ENCODE measurements at places on chromosomes 5 and 9.

DNA sequence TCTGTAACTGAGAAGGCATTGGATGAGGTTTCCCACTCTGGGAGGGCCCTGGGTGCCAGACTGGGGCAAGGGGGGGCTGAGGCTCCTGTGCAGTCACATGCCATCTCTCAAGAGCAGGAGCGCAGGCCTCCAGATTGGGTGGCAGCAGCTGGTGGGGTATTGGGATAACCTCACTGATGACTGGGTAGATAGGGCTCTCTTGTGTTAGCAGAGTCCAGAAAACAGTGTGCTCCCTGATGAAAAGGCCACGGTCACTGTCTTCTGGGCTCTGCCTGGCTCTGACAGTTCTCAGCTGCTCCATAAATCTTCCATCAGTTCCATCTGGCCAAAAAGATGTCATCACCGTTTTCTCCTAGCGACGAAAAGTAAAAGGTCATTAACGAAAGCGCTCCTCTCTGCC is 21.8 kb upstream of the NKX2-5 start:
- no peak for DNase-seq

GRCh38 chr5:44891116-44891515 is 82.4 kb downstream of the MRPS30 start:
- no peak for DNase-seq

DNA sequence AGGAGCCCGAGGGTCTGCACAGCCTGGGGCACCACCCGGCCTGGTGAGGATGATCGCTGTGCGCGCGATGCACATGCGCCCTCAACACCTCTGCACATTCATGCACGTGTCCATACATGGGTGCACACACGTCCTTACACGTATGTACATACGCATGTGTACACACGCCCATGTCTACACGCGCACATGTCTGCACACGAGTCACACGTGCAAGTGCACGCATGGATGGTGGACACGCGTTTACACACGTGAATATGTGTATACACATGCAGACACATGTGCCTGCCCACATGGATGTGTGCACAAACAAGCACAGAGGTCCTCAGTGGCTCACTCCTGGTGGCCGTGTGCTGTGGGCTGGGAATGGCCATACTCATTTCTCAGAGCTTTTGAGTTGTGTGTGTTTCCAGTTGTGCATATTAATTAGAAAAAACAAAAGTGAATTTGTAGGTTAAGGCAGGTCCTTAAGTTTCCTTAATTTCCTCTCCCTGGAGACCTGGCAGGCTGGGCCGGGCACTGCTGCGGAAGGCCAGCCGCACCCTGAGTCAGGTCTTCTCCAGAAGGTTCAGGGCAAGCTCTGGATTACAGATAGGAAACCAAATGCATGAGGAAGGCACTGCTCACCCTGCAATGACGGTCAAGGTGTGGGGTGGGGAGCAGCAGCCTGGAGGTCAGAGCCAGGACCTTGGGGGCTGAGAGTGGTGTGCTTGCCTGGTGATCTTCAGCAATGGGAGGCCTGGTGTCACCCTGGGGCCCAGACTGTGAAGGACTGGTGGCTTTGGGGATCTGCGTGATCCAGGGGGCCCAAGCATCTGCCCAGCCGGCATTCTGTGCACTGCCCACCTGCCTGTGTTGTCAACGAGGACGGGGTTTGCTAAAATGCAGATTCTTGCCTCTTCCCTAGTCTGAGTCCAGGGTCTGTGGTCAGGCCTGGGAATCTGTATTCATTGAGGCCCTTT is 1.3 kb upstream of the RNU6ATAC start:
- no peak for DNase-seq

DNA sequence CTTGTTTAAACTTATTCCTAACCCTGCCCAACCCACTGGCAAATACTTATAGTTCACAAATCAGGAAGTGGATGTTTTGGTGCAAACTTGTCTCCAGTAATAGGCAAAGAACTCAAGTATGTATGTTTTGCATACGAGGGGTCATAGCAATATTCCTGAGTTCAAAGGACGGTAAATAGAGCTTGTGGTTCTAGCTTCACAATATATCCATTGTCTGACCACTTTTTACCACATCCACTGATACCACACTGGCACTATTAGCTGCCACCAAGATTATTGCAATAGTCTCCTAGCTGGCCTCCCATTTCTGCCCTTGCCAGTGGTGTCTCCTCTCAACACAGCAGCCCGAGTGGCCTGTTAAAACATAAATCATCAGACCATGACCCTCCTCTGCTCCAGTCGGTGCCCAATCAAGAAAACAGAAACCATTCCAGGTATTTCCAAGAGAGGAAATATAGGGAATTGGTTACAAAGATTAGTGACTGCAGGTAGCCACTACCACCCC is 17.0 kb downstream of the GRXCR2 start:
- DNase-seq, result no peak

DNA sequence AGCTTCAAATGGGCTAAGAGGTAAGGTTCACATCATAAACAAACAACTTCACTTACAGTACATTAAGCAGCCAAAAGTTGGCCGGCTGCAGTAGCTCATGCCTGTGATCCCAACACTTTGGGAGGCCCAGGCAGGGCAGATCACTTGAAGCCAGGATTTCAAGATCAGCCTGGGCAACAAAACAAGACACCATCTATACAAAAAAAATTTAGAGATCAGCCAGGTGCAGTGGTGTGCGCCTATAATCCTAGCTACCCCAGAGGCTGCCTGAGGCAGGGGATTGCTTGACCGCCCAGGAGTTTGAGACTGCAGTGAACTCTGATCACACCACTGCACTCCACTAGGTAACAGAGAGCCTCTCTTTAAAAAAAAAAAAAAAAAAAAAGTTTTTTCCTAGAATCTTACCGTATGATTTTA is 16.9 kb downstream of the UBTD2 start:
- DNase-seq, result no peak

DNA sequence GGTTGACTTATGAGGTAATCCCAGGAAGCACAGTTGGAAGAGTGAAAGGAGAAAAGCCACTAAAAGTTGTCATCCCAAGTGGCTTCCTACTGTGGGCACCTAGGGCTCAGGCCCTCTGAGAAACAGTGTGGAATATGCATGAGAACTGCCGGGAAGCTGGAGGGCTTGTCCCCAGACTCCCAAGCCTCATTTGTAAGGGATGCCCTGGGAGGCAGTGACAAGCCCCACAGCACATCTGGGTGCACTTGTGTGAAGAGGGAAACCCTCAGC is 64.5 kb downstream of the SFXN1 start:
- DNase-seq, result no peak

DNA sequence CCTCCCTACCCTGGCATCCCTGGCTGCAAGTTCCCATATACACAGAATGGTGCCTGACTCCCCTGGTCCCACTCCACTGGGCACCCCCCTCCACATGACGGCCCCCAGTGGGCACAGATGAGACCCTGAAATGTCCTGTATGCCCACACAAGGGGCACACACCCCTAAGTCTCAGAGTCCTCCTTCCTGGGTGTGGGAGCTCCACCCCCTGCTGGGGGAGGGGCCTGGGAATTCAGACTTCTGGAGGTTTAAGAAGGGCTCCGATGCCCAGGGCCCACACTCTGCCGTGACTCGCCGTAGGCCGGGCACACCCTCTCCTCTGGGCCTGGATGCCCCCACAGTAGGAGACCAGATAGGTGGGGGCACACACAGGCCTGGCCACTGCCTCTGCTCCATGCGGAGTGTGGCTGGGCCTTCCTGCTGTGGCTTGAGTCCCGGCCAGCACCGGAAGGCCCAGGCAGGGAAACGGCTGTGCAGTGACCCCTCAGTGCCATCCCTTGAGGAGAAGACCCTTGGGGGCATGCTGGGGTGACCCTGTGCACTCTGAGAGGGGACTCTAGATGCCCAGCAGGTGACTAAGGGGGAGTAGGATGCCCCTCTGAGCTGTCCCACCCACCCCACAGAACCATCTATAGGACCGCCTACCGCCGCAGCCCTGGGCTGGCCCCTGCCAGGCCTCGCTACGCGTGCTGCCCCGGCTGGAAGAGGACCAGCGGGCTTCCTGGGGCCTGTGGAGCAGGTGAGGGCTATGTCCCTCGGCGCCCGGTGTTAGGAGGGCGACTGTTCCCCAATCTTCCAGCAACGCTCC is 6.5 kb downstream of the EGFL7 start:
- DNase-seq, result no peak

DNA sequence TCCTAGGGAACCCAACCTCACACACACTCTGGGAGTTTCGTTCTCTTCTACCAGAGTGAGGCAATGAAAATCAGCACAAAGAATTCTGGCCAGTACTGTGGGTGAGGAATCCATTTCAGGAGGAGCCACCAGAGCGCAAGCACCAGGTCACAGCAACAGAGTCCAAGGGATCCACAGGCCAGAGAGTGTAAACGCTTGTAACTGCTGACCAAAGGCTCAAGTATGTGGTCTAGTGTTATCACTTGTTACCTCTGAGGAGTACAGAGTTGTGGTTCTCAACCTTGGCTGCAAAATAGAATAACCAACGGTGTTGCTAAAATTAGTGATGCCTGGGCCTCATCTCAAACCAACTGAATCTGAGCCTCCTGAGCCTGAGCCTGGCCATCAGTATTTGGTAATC is 152.5 kb upstream of the ZNF366 start:
- DNase-seq, result no peak

GRCh38 chr9:131361202-131361833 is 32.6 kb upstream of the PRRC2B start:
- no peak for DNase-seq

- DNase-seq, result no peak
These were observed 871.7 kb upstream of the TYRP1 start for GRCh38 chr9:11821306-11821975.

- no peak for DNase-seq
These were observed 61.6 kb downstream of the CXXC5 start for GRCh38 chr5:139709582-139710318.

DNA sequence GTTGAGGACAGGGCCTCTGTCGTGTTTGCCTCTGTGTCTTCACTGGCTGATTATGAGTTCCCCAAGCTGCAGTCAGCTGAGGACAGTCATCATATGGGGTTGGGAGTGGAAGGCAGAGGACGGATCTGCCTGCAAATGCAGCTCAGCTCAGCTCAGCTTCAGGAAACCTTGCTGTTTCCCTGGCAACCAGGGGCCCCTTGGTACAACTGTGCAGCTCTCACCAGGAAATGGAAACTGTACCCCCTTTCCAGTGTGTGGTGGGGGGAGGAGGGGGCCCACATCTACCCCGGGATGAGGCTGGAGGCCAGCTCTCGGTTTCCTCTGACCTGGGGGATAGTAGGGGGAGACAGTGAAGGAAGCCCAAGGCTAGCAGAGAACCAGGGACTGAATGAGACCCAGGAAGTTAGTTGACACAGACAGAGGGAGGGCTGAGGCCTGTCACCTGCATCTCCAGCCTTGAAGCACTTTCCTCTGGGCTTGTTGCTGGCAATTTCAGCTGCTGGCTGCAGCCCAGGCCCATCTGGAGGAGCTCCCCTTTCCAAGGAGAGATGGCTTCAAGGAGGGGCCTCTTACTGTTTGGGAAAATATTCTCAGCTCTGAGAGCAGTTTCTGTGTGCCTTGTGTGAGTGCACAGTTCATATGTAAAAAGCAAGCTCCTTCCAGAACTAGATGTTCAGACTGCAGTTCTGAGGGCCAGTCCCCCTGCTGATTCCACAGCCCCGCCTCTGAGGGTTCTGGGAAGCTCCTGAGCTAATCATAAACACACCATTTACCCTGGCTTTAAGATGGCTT is 6.9 kb downstream of the ANXA6 start:
- DNase-seq, result no peak

DNA sequence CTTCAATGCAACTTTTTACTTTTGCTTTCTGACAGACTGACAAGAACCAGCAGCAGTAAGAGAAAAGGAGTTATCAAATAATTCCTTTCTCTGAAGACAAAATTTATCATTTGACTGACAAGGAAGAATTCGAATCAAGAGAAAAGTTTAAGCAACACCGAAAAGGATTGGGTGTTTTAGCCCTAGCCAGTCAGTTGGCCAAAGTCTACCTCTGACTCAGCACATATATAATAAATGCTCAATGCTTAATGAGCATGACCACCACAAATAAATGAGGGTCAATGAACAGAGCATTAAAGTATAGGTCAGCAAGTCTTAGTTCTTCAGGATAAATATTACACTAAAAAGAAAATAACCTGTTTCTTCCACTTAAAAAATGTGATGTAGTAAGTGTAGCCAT is 1603.5 kb upstream of the C9orf72 start:
- DNase-seq, result no peak

DNA sequence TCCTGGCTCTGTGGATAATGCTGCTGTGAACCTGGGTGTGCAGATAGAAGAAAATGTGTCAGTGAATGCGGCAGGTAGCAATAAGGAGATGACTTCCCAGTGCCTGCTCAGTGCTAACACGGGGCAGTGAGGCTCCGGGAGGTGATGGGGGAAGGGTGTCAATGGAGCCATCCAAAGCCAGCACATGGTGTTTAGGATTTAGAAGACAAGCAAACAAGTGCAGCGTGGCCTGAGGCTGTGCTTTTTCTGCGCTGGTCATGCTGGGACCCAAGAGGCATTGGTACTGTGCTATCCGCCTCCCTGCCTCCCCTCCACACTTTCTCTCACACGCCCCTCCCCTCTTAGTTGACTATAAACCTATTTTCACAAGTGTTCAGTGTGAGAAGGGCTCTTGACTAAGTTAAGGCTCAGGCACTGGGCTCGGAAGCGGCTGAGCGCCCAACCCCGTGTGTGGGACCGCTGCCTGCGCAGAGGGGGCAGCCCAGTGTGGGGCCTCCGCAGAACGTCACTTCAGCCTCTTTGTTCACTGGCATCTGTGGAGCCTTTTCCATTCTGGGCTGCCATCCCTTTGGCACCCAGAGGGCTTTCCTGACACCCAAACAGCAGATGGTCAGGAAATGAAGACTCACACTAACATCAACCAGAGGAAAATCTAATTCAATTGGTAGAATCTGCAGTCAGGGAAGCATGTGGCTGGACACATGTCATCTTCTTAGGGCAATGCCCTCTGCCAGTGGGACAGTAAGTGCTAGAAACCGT is 21.8 kb upstream of the NINJ1 start:
- DNase-seq, result no peak
